ENCODE measurements at places on chromosomes 12 and 14. TPM values are rescaled to one million over a fixed set of nuclear protein-coding genes. Genes with fewer than 3 reads are reported as not detected.

The CLEC1B gene
- total RNA-seq: not detected

The CD163 gene
- total RNA-seq: not detected

The CMTM5 gene
- not detected for total RNA-seq

The C12orf54 gene
- not detected for total RNA-seq

The ITGB7 gene
- 1.4 TPM for total RNA-seq

The FGF6 gene
- total RNA-seq: not detected

The FAR2 gene
- 2.1 TPM for total RNA-seq

The MUCL1 gene
- not detected for total RNA-seq

The IFNG gene
- not detected for total RNA-seq

The DAO gene
- total RNA-seq: not detected

The AQP5 gene
- total RNA-seq: not detected

The UNC79 gene
- 0.16 TPM for total RNA-seq

The FAM186B gene
- 0.63 TPM for total RNA-seq

The OSGEP gene
- 26.3 TPM for total RNA-seq

The FANCM gene
- 5.0 TPM for total RNA-seq

The GLIPR1 gene
- 39.2 TPM for total RNA-seq

The ACOT6 gene
- total RNA-seq: not detected

The PPP2R3C gene
- total RNA-seq: 27.2 TPM

The CHGA gene
- not detected for total RNA-seq

The TMEM30B gene
- 2.0 TPM for total RNA-seq

The RFLNA gene
- 1.1 TPM for total RNA-seq

The AREL1 gene
- 18.5 TPM for total RNA-seq

The BHLHE41 gene
- total RNA-seq: 2.0 TPM

The TAS2R46 gene
- 1.2 TPM for total RNA-seq

The DCN gene
- total RNA-seq: 3,853 TPM

The NOVA1 gene
- total RNA-seq: 7.3 TPM

The BATF gene
- not detected for total RNA-seq

The IAPP gene
- not detected for total RNA-seq

The ERP27 gene
- not detected for total RNA-seq

The FOXJ2 gene
- 2.9 TPM for total RNA-seq

The CLMN gene
- total RNA-seq: 0.16 TPM

The CBLN3 gene
- 4.8 TPM for total RNA-seq

The PZP gene
- total RNA-seq: not detected

The TMEM63C gene
- 0.32 TPM for total RNA-seq

The PRH1 gene
- total RNA-seq: 21.0 TPM

The ARHGAP9 gene
- 0.32 TPM for total RNA-seq

The LRP1-AS gene
- not detected for total RNA-seq

The DNAI7 gene
- total RNA-seq: 0.16 TPM

The TNS2 gene
- total RNA-seq: 58.6 TPM

The E2F7 gene
- total RNA-seq: 1.6 TPM

The RTL1 gene
- under 0.01 TPM for total RNA-seq

The NCOR2 gene
- total RNA-seq: 24.4 TPM

The VASH1 gene
- total RNA-seq: 3.9 TPM

The GALNT9 gene
- 0.95 TPM for total RNA-seq

The NUBPL gene
- 6.0 TPM for total RNA-seq

The ERG28 gene
- 3.4 TPM for total RNA-seq

The NXPH4 gene
- total RNA-seq: 0.79 TPM

All from bronchial smooth muscle cell (primary cell).